ENCODE measurements at places on chromosomes 13 and 19.

GRCh38 chr13:109779074-109779473, 7.3 kb downstream of the IRS2 start:
- DNase-seq: no peak

DNA sequence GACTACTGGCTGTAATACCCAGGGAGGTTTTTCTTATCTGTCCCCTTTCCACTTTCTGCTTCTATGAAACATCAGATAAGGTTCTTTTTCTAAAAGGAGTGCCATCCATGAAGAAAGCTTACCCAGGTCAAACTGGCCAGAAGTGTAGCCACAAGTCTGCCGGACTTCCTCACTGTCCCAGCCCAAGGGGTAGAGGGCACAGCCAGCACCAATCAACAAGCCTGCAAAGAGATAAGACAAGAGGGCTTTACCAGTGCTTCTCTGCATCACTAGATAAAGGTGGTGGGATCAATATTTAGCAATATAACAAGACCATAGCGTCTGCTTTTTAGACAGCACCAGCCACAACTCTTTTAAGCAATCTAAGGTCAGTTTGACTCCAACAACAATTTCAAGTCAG, 224.7 kb downstream of the LHFPL6 start:
- DNase-seq: no peak

DNA sequence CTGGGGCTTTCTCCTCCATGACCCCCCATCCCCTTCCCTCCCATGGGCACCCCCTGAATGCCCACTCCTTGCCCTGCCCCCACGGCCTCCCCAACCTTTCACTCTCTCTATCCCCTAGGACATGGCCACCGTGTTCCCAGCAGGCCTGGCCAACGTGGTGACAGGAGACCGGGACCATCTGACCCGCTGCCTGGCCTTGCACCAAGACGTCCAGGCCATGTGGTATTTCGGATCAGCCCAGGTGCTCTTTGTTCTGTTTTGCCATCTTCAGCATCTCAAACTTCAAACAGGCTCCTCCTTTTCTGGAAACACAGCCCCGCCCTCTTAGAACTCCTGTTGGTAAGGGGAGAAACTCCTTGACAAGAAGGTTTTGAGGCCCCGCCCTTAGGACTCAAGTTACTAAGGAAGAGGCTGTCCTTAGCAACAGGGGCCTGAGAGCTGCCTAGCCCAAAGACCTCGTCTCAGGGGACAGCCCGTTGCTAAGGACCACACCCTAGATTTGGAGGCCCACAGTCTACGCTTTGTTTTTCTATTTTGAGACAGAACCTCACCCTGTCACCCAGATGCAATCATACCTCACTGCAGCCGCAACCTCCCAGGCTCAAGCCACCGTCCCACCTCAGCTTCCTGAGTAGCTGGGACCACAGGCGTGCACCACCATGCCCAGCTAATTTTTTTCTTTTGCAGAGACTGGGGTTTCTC, 5.1 kb upstream of the FLT3LG start:
- peak; percentile 34 for DNase-seq

DNA sequence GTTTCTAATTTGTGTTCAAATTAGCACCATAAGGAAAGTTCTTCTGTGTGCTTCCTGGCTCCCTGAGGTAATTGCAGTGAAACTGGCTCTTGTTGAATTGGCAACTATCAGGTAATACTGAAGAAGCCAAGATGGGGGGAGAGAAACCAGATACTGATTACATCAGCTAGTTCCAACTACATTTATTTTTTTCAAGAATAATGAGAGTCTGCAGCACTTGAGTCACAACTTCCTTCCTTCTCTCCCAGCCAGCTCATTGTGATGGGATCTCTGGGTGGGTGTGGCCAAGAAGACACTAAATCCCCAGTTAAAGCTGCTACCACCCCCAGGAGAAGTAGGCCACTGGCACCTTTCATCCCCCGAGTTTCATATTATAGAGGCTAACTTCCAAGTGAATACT, 100.7 kb upstream of the RXFP2 start:
- DNase-seq: peak; percentile 72

DNA sequence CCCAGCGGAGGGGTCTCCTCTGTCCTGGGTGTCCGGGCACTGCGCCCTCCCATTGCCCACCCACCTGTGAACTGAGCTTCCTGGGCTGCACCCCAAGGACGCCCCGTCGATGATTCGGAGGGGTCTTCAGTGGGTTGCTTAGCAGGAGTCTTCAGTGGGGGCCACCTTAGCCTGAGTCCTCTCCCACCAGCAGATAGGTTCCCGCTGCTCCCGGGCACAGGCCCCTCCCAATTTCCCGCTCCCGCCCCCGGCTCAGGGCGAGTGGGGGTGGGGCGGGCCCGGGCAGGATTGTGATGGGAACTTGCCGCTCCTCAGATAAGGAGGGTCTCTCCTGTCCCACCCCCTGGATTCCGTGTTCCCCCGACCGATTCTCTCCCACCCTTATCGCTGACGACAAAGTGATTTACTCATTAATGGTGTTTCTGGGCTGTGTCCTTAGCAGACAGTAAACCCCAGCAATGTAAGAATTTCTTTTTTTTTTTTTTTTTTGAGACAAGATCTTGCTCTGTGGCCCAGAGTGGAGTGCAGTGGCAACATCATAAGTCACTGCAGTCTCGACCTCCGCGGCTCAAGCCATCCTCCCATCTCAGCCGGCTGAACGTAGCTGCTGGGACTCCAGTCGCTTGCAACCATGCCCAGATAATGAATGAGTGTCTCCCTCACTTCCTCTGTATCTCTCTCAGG, 655 bp upstream of the S1PR5 start:
- no peak for DNase-seq

- no peak for DNase-seq
Measured at GRCh38 chr13:30880151-30880855, 25.8 kb upstream of the MEDAG start.

GRCh38 chr13:45879666-45880065, 28.1 kb upstream of the SIAH3 start:
- no peak for DNase-seq

GRCh38 chr13:96546463-96546862, 447.8 kb downstream of the OXGR1 start:
- no peak for DNase-seq

GRCh38 chr19:16394681-16395375, 70.2 kb downstream of the KLF2 start:
- DNase-seq: no peak

GRCh38 chr19:4304538-4305256, at the start of gene FSD1:
TSS of gene FSD1 (plus strand) at chr19:4304598. CDS start at chr19:4304747, 149 bp downstream.
- DNase-seq: no peak

- DNase-seq: no peak
Measured at GRCh38 chr19:29371251-29372090, 154.3 kb upstream of the VSTM2B start.

GRCh38 chr19:29499261-29499920, 26.4 kb upstream of the VSTM2B start:
- DNase-seq: no peak

DNA sequence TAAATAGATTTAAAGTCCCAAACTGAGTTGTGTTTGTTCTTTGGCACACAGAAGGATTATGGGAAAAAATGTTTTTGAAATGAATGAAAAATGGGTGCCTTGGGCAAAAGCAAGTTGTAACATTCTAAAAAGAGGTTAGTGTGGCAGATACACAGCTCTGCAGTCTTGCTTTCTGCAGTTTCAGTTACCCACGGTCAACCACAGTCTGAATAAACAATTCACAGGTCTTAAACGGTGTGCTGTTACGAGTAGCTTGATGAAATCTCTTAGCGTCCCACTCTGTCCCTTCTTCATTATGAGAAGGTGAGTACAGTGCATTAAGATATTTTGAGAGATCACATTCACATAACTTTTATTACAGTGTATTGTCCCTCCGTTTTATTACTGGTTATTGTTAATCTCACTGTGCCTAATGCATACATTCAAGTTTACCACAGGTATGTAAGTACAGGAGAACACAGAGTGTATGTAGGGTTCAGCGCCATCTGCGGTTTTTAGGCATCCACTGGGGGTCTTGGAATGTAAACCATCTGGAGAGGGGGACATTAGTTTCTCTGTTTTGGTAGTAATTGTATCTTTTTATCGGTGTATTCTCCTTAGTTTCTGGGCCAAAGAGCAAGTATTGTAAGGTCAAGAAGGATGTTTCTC, 8.1 kb downstream of the FARP1 start:
- DNase-seq: no peak
